Mucosa of gallbladder (tissue), 1 donor: ENCODE measurements at places on chromosomes 4 and X. TPM values are rescaled to one million over a fixed set of nuclear protein-coding genes. Genes with fewer than 3 reads are reported as not detected.

DNA sequence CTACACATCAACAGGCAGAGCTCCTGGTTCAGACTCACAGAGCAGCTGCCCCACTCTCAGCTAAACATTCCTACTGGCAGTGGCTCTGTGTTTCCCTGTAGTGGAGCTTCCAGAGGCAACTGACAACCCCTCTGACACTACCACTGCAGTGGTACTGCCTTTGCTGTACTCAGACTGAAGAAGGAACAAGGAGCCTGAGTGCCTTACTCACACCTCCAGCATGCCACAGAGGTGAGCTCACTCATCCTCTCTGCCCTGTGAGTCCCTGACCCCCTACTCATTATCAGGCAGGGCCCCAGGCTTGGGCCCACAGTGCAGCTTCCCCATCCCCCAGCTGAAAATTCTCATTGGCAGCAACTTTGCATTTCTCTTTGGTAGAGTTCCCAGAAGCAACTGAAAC, 240.5 kb upstream of the POF1B start:
- no peak for DNase-seq

DNA sequence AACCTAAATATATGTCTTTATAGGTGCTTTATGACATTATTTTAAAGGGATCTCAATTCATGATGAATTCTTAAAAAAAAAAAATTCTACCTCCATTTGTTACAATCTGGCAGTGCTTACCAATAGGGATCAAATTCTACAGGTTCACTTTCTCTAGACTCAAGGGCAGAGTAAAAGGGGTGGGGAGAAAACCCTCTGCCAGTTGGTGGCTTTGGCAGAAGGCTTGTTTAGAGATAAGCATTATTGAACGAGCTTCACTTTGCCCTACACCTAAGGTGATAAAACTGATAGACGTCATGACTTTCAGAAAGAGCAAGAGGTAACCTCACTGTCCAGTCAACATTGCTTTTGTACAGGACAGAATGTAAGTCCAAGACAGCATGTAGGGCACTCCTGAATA, 53.6 kb downstream of the OSTC start:
- no peak for DNase-seq

- no peak for DNase-seq
Measured at GRCh38 chrX:102672856-102673255, 21.6 kb downstream of the GPRASP1 start.

DNA sequence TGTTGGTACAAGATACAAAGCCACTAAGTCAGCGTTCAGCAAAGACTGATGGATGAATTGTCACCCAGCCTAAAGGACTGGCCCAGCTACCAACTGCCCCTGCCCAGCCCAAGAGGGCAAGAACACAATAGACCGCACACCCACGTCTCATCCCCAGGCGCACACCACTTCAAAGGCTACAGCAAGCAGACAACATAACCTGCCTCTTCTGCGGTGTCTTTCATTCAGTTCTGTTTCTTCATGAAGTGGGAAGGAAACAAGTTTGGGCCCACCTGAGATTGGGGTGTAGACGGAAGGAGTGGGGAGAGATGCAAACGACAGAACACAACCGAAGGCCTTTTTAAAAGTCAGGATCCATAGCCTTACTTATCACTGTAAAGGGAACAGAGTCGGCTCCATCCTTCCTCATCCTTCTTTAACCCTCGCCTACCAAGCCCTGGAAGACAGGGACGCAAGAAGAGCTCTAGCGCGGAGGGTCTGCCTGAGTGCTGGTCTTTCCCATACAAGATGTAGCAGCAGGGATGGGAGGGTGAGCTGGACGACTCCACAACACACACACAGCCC, 691 bp downstream of the SCARB2 start:
- DNase-seq: no peak

DNA sequence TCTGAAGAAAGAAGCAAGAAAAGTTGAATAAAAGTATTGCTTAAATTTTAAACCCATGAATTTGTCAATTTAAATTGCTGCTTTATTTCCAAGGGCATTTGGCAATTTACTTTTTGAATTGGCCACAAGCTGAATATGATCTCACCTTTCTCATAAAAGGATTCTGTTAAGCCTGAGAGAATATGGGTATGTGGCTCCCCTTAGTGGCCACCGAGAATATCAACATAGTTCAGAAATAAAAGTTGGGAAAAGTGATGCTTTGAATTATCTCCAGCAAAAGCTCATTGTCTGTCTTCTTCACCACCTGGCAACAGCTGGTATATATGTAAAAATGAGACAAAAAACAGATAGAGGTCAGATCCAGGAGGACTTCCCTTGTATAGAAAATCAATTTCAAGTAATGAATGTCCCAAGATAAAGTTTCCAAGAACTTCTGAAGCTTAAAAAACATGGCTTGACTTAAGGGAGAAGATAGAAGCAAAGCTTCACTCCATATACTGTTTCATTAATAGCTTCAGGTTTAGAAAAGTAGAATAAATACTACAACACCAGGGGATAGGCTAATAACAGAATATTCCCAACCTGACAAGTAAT, 290.7 kb upstream of the FAM241A start:
- no peak for DNase-seq

DNA sequence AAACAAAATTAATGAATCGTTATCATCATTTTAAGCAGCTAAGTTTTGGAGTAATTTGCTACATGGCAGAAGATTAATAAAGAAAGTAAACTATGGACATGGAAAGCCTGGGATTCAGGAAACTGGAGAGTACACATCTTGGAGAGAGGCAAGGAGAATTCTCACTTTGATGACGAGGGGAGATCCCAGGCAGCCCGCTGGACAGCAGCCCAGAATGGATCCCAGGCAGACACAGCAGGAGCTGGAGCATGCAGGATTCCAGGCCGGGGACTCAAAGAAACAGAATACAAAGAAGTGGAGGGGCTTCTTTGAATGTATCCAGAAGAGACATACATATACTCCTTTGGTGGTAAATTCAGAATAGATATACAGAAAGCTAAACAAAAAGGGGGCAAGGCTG, 118.0 kb upstream of the ATP6AP2 start:
- no peak for DNase-seq

DNA sequence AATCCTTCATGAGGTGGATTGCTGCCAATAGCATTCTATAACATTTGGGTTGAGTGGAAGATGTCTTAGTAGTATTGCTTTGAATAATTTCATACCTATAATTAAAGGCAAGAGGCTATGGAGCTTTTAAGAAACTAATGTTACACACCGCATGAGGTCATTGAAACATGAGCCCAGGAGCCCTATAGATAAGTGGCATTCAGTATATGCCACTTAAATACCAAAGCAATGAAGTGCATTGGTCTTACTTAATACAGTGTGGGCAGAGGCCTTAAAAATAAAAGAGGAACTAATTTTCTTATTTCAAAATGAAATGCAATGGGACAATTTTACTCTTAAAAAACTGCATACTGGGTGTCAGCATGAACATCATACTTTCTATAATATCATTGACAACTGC, 47.5 kb downstream of the SPATA18 start:
- no peak for DNase-seq

DNA sequence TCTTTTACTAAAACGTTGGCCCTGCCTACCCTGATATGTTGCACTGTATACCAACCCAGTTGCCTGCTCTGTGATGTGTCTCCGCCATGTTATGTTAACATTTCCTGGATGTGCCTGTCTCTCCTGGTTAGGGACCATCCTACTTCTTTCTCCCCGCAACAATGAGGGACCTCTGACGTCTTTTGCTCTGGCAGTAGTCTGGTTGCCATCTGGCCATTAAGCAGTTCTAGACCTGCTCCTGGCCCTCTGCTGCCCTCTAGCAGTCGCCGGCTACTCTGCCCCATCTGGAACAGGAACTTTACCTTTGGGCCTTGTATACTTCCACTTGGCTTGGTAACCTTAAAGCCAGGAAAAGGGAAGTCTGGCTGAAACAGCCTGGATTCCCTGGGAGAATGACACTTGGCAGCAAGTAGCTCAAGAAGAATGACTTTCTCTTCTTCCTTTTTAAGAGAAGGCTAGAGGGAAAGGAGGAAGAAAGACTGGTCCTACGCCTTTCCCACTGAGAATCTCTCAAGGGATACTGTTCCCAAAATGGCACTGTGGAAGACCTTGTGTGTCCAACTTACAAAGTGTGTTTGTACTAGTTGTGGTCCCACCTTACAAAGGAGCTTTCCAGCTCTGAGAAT, 63.5 kb downstream of the GPC3 start:
- peak; percentile 55 for DNase-seq

- no peak for DNase-seq
Measured at GRCh38 chr4:153326513-153326912, 18.0 kb upstream of the MND1 start.

GRCh38 chr4:109801895-109802319, at the start of gene CFI:
CFI (minus strand) TSS chr4:109801999; CDS start chr4:109801971, 28 bp downstream.
- no peak for DNase-seq

- DNase-seq: no peak
Measured at GRCh38 chrX:147476008-147476407, 435.7 kb upstream of the FMR1 start.

DNA sequence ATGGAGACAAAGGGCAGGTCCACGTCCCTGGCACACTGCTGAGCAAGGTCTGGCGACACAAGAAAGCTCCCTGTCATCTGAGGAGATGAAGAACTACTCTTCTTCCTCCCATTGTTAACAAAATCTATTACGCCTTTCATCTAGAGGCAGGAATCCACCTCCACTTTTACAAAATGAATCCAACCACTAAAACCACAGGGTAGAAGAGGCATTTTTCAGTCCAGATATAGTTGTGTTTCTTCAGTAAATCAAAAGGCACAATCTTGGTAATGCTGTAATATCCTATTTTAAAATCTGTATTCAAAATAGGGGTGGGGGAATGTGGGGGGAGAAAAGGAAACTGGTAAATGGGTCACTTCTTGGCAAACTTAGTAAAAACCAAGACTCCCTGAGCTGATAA, 101.4 kb downstream of the CDS1 start:
- DNase-seq: no peak

- peak; percentile 97 for DNase-seq
Measured at GRCh38 chrX:15674841-15675489, 10.4 kb upstream of the CLTRN start.

GRCh38 chr4:81595798-81596610, 124.3 kb upstream of the RASGEF1B start:
- DNase-seq: no peak

- no peak for DNase-seq
Measured at GRCh38 chr4:67130411-67130810, 414.9 kb downstream of the CENPC start.

GRCh38 chrX:10628906-10629305, 8.5 kb upstream of the MID1 start:
- no peak for DNase-seq

DNA sequence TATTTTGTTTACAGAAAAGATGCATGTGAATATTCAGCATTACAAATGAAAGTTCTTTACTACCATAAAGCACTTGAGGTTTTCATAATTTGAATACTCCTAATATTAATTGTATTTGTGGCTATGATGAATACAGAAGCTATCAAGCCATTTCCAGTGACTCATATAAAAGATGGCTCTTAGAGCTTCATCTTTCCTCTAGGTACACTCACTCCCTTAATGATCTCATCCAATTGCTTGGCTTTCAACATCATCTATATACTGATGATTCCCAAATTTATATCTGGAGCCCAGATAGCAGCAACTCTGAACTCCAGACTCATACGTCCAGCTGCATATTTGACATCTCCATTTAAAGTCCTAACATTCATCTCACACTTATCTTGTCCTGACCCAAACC, 183.4 kb upstream of the FAM241A start:
- DNase-seq: no peak

DNA sequence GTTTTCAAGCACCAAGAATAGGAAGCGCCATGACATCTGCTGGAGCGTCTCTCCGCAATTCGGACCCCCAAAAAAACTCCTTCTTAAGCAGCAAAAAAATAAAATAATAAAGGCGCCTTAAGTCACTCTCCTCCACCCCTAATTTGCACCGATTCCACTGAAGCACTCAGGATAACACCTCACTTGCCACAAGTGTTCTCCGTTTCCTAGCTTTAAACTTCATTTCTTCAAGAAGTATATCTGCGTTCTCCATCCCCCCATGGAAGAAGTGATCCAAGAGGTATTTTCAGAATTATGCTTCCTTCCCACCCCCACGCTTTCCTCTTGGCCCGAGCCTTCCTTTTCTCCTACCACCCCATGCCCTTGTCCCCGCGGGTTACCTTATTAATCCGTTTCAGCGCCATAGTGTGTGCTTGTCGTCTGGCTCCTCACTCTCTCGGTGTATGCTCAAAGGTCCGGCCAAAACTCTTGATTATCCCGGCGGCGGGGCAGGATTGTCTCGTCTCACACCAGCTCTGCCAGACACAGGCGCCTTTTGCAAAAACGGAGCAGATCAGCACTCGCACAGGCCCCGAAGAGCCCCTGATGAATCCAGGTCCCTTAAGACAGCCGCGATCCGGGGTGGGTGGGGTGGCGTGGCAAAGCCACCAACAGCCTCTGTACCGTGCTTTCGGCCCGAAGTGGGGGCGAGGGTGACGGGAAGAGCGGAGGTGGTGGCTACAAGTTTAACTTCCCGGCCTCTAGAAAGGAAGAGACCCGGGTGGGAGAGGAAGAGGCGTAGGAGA, 1.1 kb downstream of the UBE2D3 start:
- no peak for DNase-seq

GRCh38 chrX:73266766-73267165, 52.1 kb upstream of the NAP1L2 start:
- DNase-seq: no peak

- DNase-seq: no peak
Measured at GRCh38 chr4:62513306-62513705, 1313.2 kb downstream of the ADGRL3 start.

GRCh38 chr4:152961773-152962115, 25.6 kb downstream of the FHDC1 start:
- no peak for DNase-seq

- DNase-seq: no peak
Measured at GRCh38 chrX:117701050-117701449, 415.6 kb downstream of the KLHL13 start.

DNA sequence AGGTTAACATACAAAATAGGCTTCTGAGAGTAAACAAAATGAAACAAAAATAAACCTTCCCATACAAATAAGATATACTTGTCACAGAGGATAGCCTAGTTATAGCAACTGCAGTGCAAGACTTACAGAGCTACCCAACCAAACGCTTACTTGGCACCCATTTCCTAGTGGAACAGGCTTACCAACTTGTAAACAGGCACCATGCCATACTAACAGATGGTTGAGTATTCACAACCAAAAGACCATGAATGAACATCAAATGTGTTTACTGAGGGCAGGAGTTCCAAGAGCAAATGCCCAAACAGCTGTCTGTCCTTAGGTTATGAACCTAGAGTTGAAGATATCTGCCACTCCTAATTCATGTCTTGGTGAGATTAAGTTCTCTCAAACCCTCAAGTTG, 2629.2 kb downstream of the PCDH7 start:
- no peak for DNase-seq

GRCh38 chrX:42770566-42770965, 7.4 kb downstream of the PPP1R2C start:
- no peak for DNase-seq

BTC gene
- 10.3 TPM for total RNA-seq

CT47B1 gene
- total RNA-seq: not detected

XPNPEP2 gene
- total RNA-seq: 2.0 TPM

STATH gene
- total RNA-seq: not detected

S100G gene
- total RNA-seq: not detected

SPOCK3 gene
- total RNA-seq: 2.3 TPM

SMR3B gene
- total RNA-seq: not detected

FGFBP1 gene
- not detected for total RNA-seq

PARM1 gene
- total RNA-seq: 92.3 TPM

PLAC8 gene
- 8.2 TPM for total RNA-seq

YY2 gene
- 1.9 TPM for total RNA-seq
